GM20000 (cell line): ENCODE measurements at places on chromosomes 1 and 21.
A peak's percentile ranks its signal among the peaks of the same experiment; 100 is the strongest.

DNA sequence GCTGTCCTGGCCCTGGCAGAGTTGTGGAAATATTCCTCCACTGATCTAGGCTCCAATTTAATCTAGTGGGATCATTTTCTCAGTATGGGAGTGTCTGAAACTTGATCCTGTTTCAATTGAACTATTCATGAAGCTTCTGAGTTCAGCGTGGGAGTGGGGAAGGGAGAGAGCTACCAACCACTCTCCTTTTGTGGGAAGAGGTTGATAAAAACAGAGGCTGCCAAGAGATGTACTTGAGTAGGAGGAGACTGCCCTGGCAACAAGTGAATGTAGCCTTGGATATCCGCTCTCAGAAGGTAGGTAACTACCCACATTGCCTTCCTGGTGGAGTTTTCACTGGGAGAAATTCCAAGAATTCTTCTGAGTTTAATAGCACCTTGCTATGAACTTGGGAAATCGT lies at the start of gene CTXND2:
TSS of gene CTXND2 (plus strand) at position 119 of the 400 bp plus-strand sequence. CDS start 25,179 bp downstream, outside the sequence.
- no peak for DNase-seq

DNA sequence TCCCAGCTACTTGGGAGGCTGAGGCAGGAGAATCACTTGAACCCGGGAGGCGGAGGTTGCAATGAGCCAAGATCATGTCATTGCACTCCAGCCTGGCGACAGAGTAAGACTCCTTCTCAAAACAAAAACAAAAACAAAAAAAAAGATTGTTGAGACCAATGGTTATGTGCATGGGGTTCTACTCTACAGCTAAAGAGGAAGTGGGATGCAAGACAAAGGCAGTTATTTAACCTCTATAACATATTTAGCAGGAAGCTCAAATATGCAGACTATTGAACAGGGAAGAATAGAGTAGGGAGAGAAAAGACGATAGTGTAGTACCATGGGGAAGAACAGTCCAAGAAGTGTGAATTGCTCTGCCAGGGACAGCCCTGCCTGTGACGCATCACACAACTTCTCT lies 227.7 kb downstream of the SMYD3 start:
- DNase-seq: no peak

DNA sequence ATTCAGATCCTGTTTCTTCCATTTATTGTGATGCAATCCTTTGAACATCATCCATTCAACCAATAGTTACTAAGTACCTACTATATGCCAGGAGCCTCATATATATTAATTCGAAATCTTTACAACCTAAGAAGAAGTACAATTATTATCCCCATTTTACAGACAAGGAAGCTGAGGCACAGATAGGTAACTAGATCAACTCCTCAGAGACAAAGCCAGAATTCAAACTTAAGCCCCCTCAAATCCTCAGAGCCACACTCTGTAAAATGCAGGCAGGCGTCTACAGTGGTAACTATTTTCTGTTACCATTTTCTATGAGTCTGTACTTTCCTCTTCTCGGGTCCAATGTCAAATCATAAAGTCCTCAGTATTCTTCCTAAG lies 107.9 kb downstream of the SLC45A1 start:
- no peak for DNase-seq

- peak; percentile 90 for DNase-seq
These were observed at the start of gene SPATC1L for GRCh38 chr21:46183910-46184624. TSS of gene SPATC1L (minus strand) at chr21:46184459. CDS start at chr21:46182816, 1,643 bp downstream.

GRCh38 chr1:18572022-18572880 lies 58.4 kb upstream of the PAX7 start:
- no peak for DNase-seq

DNA sequence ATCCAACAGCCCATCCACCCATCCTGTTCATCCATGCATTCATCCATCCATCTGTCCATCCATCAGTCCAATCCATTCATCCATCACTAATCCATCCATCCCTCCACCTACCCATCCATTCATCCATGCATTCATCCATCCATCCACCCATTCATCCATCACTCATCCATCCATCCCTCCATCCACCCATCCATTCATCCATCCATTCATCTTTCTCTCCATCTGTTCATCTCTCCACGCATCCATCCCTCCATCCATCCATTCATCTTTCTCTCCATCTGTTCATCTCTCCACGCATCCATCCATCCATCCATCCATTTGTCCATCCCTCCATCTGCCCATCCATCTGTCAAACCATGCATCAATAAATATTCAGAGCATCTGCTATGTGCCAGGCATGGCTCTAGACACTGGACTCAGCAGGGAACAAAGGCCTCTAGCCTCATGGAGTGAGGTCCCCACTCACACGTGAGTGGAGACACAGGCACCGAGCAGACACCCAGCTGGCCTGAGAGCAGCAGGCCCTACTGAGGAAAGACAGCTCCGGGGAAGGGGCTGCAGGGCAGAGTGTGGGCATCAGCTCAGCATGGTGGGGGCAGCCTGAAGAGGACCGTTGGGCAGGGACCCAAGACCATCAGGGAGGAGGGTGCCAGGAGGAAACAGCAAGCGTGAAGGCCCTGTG lies 9.6 kb downstream of the KRTAP10-1 start:
- no peak for DNase-seq

GRCh38 chr1:116769561-116769977 lies 15.3 kb downstream of the CD2 start:
- DNase-seq: peak; percentile 61

- DNase-seq: peak; percentile 37
These were observed 157.3 kb upstream of the RUNX1 start for GRCh38 chr21:35206141-35207125.

- DNase-seq: no peak
These were observed 9.4 kb downstream of the PROX1 start for GRCh38 chr1:213997038-213997771.

DNA sequence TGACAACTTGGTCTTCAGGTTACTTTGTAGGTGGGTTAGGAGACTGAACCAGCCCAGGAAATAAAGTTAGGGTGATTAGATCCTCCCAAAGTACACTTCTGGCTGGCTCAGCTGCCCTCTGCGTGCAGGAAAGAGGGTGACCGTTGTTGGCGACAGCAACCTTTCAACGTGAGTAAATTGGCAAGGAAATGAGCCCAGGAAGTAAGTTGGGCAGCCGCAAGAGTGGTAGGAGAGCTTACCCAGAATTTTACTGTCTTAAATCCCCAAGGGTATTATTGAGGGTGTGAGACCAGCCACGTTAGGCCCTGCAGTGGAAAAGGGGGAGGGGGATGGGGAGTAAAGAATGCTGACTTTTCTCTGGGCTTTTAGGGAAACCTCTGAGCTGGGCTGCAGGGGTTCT lies 1.6 kb downstream of the TENT5C start:
- DNase-seq: no peak

DNA sequence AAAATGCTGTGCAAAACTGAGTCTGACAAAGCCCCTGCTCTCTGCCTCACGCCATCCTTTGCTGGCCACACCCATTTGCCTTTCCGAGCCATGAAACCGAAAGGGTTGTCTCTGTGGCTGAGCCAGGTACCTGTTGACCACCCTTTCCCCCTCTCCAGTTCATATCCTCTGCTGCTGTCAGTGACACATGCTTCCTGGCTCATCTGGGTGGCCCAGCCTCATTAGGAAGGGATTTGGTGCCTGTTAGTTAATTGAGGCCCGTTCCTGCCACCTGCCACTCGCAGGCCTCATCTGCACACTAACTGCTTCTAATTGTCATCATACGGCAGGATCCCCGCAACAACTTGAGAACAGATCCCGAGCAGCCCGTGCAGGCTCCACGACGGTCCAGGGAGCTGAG lies 79.2 kb downstream of the OLIG1 start:
- DNase-seq: no peak

DNA sequence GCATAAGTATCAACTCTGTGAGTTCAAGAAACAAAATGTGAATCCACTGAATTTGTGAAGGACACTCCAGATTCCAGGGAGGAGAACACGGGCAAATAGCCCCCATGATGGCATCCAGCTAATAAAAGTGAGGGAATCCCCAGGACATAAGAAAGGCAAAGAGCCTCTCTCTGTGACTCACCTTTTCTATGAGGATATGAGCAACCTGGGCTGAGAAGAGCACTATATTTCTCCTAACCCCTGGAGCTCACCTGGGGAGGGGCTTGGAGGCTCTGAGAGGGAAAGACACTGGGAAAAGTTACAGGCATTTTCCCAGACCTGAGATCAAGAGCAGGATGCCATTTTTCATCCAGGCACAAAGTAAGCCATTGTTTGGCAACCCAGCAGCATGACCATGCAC lies 1298.8 kb downstream of the PLA2G4A start:
- no peak for DNase-seq

GRCh38 chr1:1832166-1832565 lies 53.9 kb upstream of the NADK start:
- no peak for DNase-seq

- no peak for DNase-seq
These were observed 39.0 kb upstream of the PPM1J start for GRCh38 chr1:112754116-112754628.

- DNase-seq: peak; percentile 14
These were observed 1.6 kb downstream of the C1orf21 start for GRCh38 chr1:184388319-184388889.

- DNase-seq: no peak
These were observed 2.5 kb downstream of the KRTAP10-11 start for GRCh38 chr21:44648557-44649311.

DNA sequence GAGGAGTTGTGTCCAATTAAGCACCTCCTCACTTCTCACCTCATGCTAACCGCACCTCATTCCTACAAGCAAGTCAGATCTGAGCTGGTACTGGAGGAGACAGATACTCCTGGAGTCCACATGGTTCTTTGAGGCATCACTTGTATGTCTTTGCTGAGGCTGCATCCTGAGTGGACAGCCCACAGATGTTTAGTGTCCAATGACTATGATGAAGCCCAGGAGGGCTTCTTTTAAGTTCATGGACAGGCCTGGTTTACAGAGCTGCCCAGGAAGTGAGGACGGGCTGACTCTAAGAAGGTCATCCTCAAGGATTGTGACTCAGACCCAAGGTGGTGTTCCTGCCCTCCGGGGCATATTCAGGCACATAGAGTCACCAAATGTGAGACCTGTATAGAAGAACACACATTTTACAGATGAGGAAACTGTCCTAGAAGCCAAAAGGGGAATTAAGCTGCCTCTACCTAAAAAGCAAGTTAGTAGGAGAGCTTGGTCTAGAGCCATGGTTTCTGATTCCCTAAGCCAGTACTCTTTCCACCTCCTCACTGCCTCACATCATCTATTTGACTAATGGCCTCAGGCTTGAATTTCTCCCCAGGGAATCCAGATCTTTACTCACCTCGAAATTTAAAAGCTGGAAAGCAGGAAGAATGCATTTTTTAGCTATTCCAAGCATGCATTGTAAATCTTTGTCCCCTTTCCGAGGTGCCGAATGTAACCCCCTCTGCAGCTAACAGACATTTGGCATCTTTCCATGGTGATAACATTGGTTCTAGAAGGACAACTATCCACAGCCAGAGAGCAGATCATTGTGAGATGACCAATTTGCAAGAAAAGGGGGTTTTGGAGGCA lies 228.1 kb downstream of the OMA1 start:
- DNase-seq: no peak

GRCh38 chr1:19010995-19011844 lies 54.7 kb upstream of the IFFO2 start:
- peak; percentile 58 for DNase-seq

DNA sequence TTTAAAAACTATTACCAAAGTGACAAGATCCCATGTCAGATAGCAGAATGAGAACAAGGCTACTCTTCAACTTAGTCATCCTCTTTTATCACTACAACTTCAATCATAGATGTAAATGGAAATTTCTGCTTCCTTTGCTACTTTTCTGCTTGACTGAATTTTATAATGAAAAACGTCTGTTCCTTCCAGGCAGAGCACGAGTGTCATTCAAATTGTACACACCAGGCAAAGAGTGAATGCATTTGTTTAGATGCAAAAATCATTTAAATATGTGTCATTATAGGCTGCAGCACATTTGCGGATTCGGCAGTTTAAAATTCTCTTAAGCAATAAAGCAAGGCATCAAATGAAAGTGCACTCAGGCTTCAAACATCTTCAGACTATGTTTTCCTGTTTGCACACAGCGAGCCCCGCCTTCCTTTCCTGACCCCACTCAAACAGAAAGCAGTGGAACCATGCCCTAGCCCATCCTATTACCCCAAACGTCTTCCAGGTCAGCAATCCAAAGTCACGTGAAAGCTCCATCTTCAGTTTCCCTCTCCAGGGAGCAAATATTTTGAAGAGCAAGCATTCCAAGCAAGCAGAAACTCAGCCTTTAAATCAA lies 99.6 kb downstream of the APP start:
- DNase-seq: peak; percentile 13

- no peak for DNase-seq
These were observed 107.6 kb downstream of the NOS1AP start for GRCh38 chr1:162177126-162177525.

- no peak for DNase-seq
These were observed 22.4 kb upstream of the SFPQ start for GRCh38 chr1:35215346-35215745.

DNA sequence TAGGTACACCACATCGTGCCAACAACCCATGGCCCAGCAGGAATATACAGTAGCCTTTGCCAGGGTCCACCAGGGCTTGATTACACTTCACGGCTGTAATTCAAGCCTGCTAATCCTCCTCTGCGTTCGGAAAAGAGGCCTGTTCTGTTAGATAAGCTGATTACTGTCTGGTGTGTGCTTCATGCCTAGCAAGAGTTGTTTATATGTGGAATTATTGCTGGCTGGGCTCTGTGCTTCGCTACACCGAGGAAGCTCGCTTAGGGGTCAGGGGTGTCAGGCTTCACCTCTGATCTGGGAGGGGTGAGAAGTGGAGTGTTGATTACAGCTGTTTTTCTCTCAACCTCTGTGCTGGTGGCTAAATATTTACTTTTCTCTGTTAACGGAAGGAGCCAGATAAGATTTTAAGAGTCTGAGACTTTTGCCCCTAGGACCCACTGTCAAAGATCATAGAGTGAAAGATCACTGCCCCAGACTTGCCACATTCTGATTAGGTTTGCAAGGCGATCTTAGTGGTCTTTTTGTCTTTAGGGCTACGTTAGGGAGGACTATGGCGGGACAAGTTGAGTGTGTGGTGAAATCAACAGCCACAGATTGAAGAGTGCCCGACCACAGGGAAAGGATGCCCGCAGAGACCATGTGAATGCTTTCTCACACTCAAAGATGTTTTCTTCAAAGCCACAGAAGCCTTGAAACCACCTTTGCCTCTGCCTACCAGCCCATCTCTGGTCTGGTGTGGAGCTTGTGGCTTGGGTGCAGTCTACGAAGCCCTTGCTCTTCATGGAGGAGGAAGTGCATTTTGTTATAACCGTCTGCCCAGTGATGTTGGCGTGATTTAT lies 216.1 kb downstream of the PBX1 start:
- no peak for DNase-seq

GRCh38 chr1:54614024-54614423 lies 9.3 kb downstream of the FAM151A start:
- DNase-seq: no peak

DNA sequence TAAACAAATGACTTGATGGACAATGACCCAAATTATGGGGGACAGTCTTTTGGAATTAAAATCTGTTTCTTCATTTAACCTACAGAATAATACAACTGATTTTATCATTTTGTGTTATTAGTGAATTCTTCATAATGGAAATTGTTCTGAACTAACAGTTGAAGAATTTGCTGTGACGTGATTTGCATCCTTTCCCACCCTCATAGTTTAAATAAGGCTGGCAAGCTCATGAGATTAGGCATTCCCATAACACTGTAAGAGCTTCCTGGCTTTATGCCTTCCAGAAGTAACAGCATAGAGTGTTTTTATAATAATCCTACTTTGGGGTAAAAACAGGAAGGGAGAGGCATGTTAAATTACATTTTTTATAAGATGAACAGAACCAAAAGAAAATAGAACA lies 95.7 kb downstream of the ATP6V1G3 start:
- no peak for DNase-seq
